ENCODE measurements at places on chromosomes 13 and 19. TPM values are rescaled to one million over a fixed set of nuclear protein-coding genes. Genes with fewer than 3 reads are reported as not detected.

ZNF610 gene
- not detected for total RNA-seq

SIAH3 gene
- total RNA-seq, result not detected

ZNF441 gene
- 3.2 TPM for total RNA-seq

COL4A2 gene
- 19.2 TPM for total RNA-seq

FSD1 gene
- 15.6 TPM for total RNA-seq

SLC25A41 gene
- total RNA-seq, result 0.23 TPM

NUP62 gene
- total RNA-seq, result 118 TPM

SELENOV gene
- total RNA-seq, result 1.6 TPM

NMRK2 gene
- not detected for total RNA-seq

CCDC169 gene
- not detected for total RNA-seq

ADGRE1 gene
- not detected for total RNA-seq

HRC gene
- total RNA-seq, result not detected

SHC2 gene
- total RNA-seq, result 1.3 TPM

FGF21 gene
- 3.0 TPM for total RNA-seq

ZNF540 gene
- not detected for total RNA-seq

EHD2 gene
- 14.6 TPM for total RNA-seq

ADM5 gene
- 10.4 TPM for total RNA-seq

MEIOSIN gene
- not detected for total RNA-seq

Data from Caco-2 (cell line).